Urinary bladder (tissue), 4 donors: ENCODE measurements at places on chromosomes 1 and 21. TPM values are rescaled to one million over a fixed set of nuclear protein-coding genes. Genes with fewer than 3 reads are reported as not detected.

- DNase-seq = no peak
Measured at GRCh38 chr1:21115098-21115760, 61.5 kb downstream of the EIF4G3 start.

DNA sequence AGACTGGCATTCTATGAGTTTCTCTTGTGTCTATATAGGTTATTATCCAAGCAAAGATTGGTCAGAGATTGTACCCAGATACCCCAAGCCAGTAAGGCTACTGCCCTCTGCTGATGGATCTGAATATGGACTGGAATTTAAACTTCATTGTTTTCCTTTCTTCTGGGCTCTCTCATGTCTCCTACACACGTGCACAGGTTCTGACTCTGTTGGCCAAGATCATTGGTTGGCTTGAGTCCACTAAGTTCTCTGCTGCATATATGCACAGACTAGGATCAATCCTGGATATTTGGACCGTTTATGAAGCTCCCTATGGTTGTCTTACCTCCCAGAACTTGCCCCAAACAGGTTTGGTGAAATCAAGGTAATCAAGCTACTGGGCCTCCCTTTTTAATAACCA lies 69.7 kb downstream of the CC2D1B start:
- no peak for DNase-seq

- DNase-seq = no peak
Measured at GRCh38 chr1:215083383-215083961, 935 bp downstream of the KCNK2 start.

DNA sequence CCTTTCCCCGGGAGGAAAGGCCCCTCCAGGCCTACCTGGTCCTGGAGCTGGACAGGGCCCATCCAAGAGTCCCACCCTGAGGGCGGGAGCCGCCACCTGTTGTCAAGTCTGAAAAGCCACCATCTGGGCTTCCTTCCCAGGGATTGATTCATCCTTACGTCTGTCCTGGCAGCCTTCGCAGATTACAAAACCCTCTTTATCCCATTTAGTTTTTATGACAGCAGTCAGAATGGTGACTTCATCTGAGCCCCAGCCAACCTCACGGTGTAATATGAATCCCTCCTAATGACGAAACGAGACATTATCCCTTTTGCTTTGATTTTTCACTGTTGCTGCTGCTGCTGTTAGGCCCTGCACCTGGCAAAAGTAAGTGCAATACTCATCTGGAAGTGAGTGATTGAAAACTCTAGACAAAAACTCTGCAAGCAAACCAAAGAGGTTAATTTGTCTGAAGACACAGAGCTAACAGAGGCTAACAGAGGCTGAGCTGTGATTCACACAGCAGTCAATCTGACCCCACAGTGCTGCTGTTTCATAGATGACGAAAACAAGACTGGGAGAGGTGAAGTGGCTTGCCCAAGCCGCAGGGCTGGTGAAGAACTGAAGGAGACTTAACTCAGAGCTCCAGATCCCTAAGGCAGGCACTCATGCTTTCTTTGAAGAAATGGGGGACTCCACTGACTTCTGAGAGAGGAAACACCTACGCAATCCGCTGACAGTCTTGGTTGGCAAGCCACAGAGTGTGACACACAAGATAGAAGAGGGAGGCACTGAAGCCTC lies 30.0 kb upstream of the S100A7 start:
- no peak for DNase-seq

DNA sequence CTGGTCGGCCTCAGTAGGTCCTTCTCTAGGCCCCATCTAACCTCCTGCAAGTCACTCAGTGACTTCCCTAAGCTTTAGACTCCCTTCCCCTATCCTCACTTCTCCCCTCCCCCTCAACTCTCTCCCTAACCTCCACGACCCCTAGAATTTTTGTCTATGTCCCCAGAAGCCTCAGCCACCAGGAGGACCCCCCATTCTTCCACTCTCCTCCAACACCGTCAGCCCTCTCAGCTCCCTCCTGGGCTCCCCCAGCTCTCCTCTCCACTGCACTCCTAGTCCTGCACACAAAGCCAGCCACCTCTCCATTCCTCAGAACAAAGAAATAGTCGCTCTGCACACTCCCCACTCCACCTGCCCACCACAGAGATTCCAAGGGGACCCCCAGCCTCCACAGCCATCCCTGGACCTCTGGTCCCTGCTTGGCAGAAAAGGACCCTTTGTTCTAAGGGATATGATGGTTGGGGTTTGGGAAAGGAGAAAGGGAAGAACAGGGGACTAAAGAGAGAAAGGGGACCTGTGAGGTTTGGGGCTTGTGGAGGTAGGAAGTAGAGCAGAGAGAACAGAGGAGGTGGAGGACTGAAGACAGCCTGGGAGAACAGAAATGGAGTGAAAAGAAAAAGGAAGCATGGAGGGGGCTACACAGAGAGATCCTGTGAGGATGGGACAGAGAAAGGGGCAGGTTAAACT lies 2.8 kb downstream of the ARHGEF2 start:
- no peak for DNase-seq

GRCh38 chr1:8002329-8002910 lies 23.7 kb downstream of the ERRFI1 start:
- no peak for DNase-seq

GRCh38 chr1:162368451-162368850 lies 8.2 kb downstream of the SPATA46 start:
- DNase-seq = no peak

GRCh38 chr1:156662800-156663055 lies 14.5 kb downstream of the NES start:
- no peak for DNase-seq

- DNase-seq = no peak
Measured at GRCh38 chr1:211925016-211925415, 94.5 kb upstream of the LPGAT1 start.

DNA sequence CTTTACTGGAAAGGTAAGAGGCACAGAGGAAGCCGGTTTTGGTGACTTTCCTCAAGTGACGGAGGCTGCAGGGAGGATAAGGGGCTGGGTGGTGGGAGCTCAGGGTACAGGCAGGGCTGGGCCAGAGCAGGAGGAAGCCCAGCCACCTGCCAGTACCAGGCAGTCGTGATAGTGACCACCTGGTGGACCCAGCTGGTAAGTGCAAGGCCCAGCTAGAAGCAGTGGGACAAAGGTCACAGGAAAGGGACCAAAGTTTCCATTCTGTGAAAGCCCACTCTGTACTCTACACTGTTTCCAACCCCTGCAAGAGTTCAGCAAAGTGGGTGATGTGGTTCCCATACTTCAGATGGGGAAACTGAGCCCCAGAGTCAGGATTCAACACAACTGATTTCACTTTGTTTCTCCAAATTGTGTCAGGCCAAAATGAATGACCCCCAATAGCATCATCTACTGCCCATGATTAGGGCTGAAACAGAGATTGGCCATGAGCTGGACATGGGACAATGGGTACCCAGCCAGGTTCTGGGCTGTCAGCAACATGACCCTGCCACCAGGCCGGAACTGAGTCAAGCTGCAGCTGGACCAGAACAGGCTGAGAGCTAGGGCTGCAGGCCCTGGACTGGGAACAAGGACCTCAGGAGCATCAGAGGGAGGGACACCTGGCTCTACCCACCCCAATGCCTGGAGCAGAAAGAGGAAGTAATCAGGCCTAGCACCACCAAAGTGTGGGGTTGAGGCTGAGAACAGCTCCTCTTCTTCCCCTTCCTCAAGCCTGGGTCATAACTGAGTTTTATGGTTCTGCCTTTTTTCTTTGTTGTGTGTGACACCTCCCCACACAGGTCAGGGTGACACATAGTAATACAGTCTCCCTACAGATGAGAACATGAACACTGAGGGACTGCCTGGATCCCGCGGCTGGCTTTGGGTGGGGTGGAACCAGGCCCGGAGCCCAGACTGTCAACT lies 50.2 kb downstream of the KCNN3 start:
- DNase-seq = no peak

GRCh38 chr1:41631971-41632370 lies 147.5 kb upstream of the EDN2 start:
- no peak for DNase-seq

DNA sequence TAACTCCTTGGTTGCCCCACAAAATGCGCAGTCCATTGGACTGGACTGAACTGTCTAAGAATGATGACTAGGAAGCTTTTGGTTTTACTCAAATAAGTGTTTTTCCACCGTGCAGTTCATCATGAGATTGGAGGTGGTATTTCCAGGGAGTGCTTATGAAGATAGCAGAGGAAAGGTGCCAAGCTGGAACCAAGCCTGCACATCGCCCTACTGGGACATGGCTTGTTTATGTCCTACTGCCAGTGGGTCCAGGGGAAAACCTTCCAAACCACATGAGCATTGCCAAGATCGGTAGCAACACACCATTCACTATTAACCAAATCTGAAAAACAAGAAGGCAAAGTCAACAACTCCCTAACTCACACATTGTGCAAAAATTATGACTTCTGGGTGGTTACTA lies 54.7 kb upstream of the DSCAM start:
- no peak for DNase-seq

- DNase-seq = no peak
Measured at GRCh38 chr1:37282764-37283163, 191.6 kb upstream of the ZC3H12A start.

DNA sequence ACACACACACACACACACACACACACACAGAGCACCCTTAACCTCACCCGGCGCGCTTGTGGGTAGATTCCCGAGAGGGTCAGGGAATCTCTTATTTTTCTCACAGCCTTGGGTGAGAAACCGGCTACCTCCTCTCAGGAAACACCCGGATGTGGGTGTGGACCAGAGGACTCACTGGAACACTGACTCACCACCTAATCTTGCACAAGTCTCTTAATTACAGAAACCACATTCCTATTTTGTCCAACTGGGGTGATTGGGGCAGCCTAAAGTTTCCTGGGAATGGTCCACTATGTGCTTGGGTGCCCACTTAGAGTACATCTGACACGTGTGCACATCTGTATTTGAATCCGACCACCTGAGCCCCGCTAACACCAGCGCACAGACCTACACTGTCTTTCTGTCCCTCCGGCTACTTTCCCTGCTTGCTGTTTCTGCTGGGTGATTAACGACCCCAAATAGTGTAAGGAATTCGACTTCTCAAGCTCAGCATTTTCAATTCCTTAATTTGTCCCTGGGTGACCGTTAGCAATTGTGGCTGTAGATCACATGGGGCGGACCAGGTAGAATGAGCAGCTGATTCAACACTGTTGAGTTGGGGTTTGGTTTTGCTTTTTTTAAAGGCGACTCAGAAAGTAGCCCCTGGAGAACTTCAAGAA lies 14.0 kb upstream of the TBX15 start:
- no peak for DNase-seq

GRCh38 chr1:78797108-78797781 lies 147.6 kb downstream of the IFI44 start:
- DNase-seq = no peak

DNA sequence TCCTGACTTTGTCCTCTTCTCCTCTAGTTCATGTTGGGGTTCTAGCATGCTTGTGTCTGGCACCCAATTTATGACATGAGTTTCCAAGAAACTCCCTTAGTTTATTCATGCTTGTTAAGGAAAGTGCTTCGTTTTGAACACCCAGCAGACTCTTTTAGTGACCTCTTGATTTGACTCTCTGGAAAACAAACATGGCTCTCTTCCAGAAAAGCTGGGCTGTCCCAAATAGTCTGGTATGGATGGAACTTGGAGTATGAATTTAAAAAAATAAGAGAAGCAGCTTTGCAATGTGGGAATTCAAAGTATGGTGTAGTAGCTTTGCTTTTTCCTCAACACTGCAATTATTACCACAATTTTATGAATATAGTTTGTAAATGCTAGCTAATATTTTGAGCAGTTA lies 143.4 kb upstream of the C8B start:
- DNase-seq = no peak

- no peak for DNase-seq
Measured at GRCh38 chr1:199272139-199272544, 633.3 kb downstream of the PTPRC start.

DNA sequence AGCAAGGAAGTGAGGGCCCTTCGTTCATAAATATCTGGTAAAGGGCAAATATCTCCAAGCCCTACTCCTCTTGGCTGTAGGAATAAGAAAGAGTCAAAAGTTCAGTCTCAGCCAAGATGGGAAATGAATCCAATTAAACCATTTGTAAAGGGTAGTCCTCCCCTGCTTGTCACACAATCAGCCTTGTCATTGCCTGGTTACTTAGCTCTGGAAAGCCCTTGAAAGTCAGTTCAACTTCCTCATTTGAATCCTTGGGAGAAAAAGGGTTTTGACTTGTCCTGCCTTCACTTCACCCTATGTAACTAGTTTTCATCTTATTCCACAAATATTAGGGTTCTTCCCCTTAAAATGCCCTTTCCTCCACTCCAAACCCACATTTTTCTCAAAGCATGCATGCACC lies 100.0 kb downstream of the ELAVL4 start:
- no peak for DNase-seq

DNA sequence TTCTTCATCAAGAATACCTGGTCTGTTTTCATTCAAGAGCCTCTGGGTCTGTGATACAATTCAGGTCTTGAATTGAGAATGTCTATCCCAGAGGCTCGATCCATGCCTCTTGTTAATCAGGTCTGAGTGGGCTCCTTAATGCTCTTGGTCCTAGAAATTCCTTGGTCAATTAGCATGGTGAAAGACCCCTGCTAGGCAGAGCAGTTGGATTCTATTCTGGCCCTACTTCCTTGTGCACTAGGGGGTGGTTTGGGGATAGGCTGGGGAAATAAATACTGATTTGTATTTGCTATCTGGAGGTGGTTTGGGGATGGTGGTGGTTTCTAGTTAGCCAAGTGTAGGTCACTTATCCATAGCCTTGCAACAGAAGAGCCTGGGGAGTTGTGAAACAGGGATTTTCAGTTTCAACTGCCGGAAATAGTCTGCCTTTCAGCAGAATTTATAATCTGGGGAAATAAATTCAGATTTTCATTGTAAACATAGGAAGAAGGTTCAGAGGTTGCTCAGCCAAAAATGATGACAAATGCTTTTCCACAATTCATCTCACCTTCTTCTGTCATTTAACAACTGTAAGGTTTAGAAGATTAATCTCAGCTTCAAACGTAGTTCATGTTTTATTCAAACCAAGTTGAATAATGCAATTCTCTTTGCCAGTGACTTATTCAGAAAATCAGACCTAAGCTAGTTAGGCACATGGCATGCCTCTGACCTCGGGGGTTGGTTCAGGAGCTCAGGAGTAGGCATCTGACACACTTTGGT lies 22.2 kb upstream of the SCAF4 start:
- DNase-seq = no peak

- no peak for DNase-seq
Measured at GRCh38 chr1:42851960-42852607, 5.7 kb downstream of the ZNF691 start.

GRCh38 chr1:226606311-226607267 lies 58.0 kb downstream of the STUM start:
- DNase-seq = no peak

GRCh38 chr21:34883491-34884271 lies 165.4 kb downstream of the RUNX1 start:
- DNase-seq = no peak

KAZN gene
- 8.4 TPM for total RNA-seq

AK2 gene
- 79.1 TPM for total RNA-seq

LORICRIN gene
- not detected for total RNA-seq

PPFIA4 gene
- 6.5 TPM for total RNA-seq

F11R gene
- total RNA-seq = 35.2 TPM

LTN1 gene
- 67.8 TPM for total RNA-seq

CLIC6 gene
- total RNA-seq = 17.2 TPM

SYCP1 gene
- total RNA-seq = not detected
